NCI-H1694 (cell line): ENCODE measurements at places on chromosomes 16 and 17.
A peak's percentile ranks its signal among the peaks of the same experiment; 100 is the strongest.

DNA sequence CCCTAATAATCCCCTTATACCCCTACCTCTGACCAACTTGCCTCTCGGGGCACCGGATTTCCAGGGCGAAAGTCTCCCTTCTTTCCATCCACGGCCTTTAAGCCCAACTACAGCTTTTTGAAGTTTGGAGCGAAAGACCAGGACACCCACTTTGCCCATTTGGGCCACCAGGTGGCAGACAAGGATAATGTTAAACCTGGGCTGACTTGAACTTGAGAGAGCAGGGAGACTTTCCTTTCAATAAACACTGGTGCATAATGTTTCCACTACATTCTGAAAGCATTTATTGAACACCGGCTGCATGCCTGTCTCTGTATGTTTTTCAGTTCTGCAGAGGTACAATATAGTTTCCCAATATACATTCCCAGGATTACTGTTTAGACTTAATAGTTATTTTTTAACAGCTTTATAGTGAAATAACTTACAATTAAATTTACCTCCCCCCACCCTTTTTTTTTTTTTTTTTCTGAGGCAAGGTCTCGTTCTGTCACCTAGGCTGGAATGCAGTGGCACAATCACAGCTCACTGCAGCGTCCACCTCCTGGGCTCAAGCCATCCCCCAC is 6.9 kb upstream of the CES3 start:
- peak; percentile 68 for DNase-seq

DNA sequence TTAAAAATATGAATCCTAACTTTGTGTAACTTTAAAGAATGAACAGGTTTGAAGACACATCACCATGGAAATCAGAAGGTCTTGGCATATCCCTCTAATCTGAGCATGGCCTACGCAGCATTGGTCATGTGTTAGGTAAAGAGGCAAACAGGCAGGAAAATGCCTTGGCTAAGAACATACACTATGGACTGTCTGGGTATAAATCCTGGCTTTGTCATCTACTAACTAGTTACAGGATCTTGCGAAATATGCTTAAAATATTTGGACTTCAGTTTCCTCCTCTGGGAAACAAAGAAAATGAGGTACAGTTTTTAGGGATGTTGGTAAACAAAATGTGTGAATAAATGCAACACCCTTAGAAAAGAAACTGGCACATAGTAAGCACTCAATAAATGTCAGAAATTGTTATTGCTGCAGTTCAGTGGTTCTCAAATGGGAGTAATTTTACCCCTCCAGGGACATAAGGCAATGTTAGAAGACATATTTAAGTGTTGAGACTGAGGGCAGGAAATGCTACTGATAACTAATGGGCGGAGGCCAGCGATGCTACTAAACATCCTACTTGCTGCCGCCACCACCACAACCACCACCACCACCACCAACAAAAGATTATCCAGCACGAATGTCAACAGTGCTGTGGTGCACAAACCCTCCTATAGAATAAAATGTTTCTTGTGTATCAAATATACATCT is 770.8 kb upstream of the SOX9 start:
- DNase-seq: no peak

- DNase-seq: no peak
Measured at GRCh38 chr17:75898791-75899190, 2.0 kb upstream of the TRIM65 start.

GRCh38 chr17:56514264-56514663 is 79.2 kb upstream of the NOG start:
- no peak for DNase-seq

- no peak for DNase-seq
Measured at GRCh38 chr17:42946812-42947211, 17.4 kb downstream of the AARSD1 start.

DNA sequence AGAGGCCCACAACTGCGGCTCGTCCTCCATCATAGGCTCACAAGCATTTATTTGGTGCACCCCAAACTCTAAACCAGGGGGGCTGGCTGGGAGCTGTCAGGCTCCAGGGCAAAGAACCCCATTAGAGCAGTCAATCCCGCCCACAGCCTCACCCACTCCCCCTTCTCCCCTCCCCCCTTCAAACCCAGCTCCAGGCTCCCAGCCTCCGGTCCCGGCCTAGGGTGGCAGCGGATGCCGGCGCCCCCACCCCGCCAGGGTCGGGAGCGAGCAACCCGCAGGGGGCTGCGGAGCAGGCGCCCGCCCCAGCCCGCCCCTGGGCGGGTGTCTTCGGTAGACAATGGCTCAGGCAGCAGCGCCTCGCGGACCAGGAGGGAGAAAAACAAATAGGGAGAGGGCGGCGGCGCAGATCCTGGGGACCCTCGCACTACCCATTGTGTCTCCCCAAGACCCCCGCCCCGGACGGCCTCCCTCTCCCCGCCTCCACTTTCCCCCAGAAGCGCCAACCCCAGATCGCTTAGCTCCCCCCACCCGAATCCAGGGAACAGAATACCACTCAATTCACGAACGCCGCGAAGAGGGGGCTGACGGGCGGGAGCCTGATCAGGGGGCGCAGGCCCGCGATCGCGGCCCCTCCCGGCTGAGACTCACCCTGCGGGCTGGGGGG is 572 bp downstream of the FAM171A2 start:
- DNase-seq: no peak

DNA sequence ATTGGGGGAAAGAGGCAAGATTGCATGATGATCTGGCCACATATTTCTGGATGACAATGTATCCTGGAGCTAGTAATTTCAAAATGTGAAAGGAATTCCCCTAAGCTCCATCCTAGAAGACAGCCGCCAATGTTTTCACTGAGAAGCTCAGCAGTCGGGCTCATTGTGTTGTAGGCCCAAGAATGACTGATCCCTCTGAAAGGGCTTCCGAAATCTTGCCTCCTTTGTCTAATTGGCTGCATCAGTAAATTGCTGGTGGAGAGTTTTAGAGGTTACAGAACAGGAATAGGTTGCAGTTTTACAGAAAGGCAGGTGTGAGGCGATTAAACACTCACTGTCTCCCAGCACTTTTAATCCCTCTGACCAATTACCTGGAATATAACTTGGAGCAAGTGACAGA is 464.1 kb upstream of the SALL1 start:
- DNase-seq: no peak

DNA sequence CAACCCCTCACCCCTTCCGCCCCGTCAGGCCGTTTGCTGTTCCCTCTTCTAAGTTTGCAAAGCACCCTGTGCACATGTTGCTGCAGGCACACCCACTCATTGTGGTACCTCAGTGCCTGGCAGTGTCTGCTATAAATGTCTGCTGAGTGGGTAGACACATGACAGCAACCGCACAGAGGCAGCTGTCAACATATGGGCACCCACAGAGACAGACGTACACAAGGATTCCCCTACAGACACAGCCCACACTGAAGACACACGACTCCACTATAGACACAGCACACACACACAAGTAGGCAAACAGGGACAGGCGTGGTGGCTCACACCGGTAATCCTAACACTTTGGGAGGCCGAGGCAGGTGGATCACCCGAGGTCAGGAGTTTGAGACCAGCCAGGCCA is 17.8 kb upstream of the CRK start:
- no peak for DNase-seq

- DNase-seq: no peak
Measured at GRCh38 chr17:48129981-48130380, 22.4 kb downstream of the SNX11 start.

- no peak for DNase-seq
Measured at GRCh38 chr16:3088450-3088849, 10.6 kb downstream of the ZSCAN10 start.

DNA sequence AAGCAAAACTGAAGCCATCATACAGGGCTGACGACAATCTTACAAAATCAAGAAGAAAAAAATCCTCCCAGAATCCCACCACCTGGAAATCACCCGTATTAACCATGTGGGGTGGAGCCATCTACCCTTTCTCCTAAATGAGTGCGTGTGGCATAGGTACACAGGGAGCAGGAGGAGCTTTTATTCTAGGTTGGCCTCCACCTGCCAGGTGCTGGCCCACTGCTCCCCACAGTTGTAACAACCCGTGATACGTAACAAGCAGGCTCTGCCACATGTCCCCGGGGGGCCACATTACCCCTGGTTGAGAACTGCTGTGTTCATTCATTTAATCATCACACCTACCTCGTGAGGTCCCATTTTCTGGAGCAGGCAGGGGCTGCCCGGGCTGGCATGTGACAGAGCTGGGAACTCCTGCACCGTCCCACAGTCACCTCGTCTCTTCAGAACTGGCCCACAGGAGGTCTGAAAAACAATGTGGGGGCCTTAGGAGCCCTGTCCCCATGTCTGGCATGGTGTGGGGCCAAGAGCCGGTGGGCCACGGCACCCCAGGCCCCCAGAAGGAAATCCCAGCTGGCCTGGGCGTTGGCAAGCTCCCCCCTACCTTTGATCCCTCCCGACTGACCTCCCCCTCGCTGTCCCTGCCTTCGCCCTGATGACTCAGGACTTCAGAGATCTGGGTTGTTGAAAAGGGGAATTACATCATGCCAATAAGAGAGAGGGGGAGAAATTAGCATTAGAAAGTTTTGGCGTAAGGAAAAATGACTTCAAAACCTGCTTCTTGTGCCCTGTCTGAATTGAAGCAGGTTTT is 12.9 kb downstream of the CMIP start:
- no peak for DNase-seq

GRCh38 chr16:4599545-4599944 is 15.1 kb downstream of the UBALD1 start:
- no peak for DNase-seq

- no peak for DNase-seq
Measured at GRCh38 chr16:71353736-71354135, 4.8 kb upstream of the CALB2 start.
